Endothelial cell (in vitro differentiated cells): ENCODE measurements at places on chromosomes 2 and 18. TPM values are rescaled to one million over a fixed set of nuclear protein-coding genes. Genes with fewer than 3 reads are reported as not detected.

ZNF512 gene
- 30.1 TPM for total RNA-seq

NPHP1 gene
- total RNA-seq = 5.7 TPM

ABCG5 gene
- total RNA-seq = not detected

ITGA6 gene
- total RNA-seq = 34.0 TPM

CYP27C1 gene
- 6.4 TPM for total RNA-seq

GKN1 gene
- not detected for total RNA-seq

CCNYL1 gene
- total RNA-seq = 75.5 TPM
